H7 (cell line): ENCODE measurements at places on chromosomes 5 and 9. TPM values are rescaled to one million over a fixed set of nuclear protein-coding genes. Genes with fewer than 3 reads are reported as not detected.

- no peak for DNase-seq
Measured at GRCh38 chr9:75161116-75161857, 73.0 kb downstream of the OSTF1 start.

GRCh38 chr5:97163360-97163764 is 19.7 kb downstream of the RIOK2 start:
- no peak for DNase-seq

GRCh38 chr9:118009614-118010013 is 305.4 kb downstream of the TLR4 start:
- DNase-seq, result peak; percentile 38

Gene THG1L
- total RNA-seq, result 16.6 and 16.8 TPM in 2 replicates

DNA sequence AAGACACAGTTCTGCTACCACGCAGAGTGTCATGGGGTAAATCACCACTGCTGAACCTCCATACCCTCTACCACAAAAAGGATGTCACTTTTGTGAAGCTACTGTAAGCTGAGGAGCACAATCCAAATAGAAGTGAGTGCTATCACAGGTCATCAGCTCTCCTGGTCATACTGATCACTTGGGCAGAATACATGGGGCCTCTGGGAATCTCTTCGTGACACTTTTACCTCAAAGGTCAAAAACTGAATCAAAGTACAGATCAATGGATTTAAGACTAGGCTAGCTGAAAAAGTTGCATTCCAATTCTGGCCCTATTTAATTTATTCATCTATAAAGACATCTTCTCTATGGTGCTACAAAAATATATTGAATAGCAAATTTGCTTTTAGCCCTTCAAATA is 115.5 kb downstream of the MPDZ start:
- DNase-seq, result no peak

DNA sequence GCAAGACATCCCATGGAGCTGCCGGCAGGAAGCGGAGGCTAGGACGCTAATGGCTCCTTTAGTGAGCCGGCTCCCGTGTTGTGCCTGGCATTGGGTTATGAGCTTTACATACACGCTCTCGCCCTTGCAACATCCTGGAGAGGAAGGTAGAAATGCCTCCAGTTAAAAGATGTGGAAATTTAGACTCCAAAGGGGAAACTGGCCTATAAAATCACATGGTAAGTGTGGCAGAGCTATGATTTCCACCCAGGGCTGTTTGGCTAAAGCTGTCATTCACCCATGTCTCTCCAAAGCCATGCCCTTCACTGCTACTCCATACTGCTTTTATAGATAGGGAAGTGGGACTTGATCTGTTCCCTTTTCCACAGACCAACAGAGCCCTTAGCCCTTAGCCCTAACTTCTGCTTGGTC is 5.2 kb downstream of the GM2A start:
- no peak for DNase-seq

Gene XRCC4
- 12.2 and 19.3 TPM in 2 replicates for total RNA-seq

- DNase-seq, result no peak
Measured at GRCh38 chr9:125754096-125754495, 6.9 kb downstream of the PBX3 start.

Gene ITGA1
- 1.00 and 2.6 TPM in 2 replicates for total RNA-seq

GRCh38 chr5:148730270-148730669 is 75.9 kb upstream of the HTR4 start:
- DNase-seq, result no peak

- DNase-seq, result no peak
Measured at GRCh38 chr5:134565791-134566740, 40.6 kb downstream of the JADE2 start.

- DNase-seq, result peak; percentile 82
Measured at GRCh38 chr5:77990020-77990419, 213.9 kb upstream of the TBCA start.

DNA sequence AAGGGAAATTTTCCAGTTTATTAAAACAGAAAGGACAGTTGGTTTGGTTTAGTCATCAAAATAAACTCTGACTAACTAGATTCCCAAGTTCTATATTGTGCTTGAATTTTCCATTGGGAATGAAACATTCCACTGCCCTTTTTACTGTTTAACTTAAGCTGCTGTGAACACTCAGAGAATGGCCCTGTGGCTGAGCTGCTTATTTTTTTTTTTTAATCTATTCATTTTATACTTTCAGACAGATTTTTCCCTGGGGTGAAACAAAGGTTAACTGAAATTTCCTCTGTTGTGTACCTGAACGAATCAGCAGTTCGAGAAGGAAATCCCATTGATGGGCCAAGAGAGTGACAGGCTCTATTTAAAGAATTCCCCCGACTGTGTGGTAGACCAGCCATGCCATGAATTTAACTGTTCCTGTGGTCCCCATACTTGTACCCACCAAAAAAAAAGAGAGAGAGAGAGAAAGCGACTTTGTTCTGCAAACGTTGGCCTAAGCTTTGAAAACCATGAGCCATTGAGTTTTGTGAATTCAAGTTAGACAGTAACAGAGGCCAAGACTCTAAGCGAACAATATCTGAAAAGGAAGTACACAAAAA is 138.7 kb upstream of the GRHPR start:
- peak; percentile 13 for DNase-seq

Gene BTNL8
- 0.21 and 0.22 TPM in 2 replicates for total RNA-seq

DNA sequence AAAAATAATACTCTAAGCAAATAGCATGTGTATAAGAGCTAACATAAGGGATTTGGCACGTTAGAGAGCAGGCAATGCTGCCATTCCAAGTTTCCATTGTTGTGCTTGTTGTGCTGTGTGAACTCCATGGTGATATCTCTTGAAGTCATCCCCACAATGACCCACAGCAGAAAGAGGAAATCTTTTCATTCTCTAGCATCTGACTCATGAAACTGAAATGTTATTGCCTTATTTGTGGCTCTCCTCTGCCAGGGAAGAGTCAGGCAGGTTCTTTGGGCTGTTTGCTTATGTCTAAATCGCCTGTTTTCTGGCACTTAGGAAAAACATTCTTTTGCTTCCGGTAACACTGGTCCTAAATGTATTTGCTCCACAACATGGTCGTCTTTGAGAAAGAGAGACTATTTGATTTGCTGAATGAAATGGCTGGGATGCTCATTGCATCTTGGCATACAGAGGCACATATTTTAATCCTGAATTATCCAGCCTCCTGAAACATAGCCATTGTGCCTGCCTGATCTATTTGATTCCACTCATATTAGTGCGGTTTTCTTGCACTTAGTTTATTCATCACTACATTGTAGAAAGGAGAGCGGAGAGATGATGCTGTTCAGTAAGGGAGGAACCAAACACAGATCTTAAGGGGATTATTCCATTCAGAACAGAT is 188.8 kb downstream of the CSNK1G3 start:
- DNase-seq, result no peak

Gene ROPN1L
- 0.26 TPM in 1 of 2 replicates, not detected in the other for total RNA-seq

- no peak for DNase-seq
Measured at GRCh38 chr5:2499917-2500316, 251.6 kb downstream of the IRX2 start.

Gene FOXD4L3
- total RNA-seq, result 0.04 TPM in 1 of 2 replicates, not detected in the other

- no peak for DNase-seq
Measured at GRCh38 chr5:158464383-158464782, 605.4 kb upstream of the CLINT1 start.

Gene CDKN2A
- total RNA-seq, result not detected in 2 replicates

GRCh38 chr9:25814023-25814422 is 135.8 kb upstream of the TUSC1 start:
- DNase-seq, result no peak

Gene SPINK6
- not detected in 2 replicates for total RNA-seq

Gene FGFR4
- 105 and 110 TPM in 2 replicates for total RNA-seq

Gene SCGB3A2
- 42.0 and 51.2 TPM in 2 replicates for total RNA-seq

- no peak for DNase-seq
Measured at GRCh38 chr5:103452666-103453065, 109.9 kb downstream of the NUDT12 start.
